Heart left ventricle (tissue), 16 donors: ENCODE measurements at places on chromosomes 3 and 15. TPM values are rescaled to one million over a fixed set of nuclear protein-coding genes. Genes with fewer than 3 reads are reported as not detected.

GRCh38 chr3:67064105-67064504 is 66.0 kb downstream of the KBTBD8 start:
- no peak for DNase-seq

GRCh38 chr3:142445816-142446254 is 2.0 kb downstream of the XRN1 start:
- DNase-seq, result no peak

- DNase-seq, result no peak
Measured at GRCh38 chr3:18208856-18209255, 216.3 kb downstream of the SATB1 start.

GRCh38 chr3:178329936-178330335 is 206.3 kb upstream of the KCNMB2 start:
- DNase-seq, result no peak

- no peak for DNase-seq
Measured at GRCh38 chr3:87398168-87398801, 121.9 kb upstream of the POU1F1 start.

GRCh38 chr3:134279466-134279865 is 28.8 kb upstream of the RYK start:
- DNase-seq, result no peak

- no peak for DNase-seq
Measured at GRCh38 chr3:183435661-183436060, 7.2 kb upstream of the MCF2L2 start.

- DNase-seq, result no peak
Measured at GRCh38 chr15:94255540-94255939, 24.2 kb downstream of the MCTP2 start.

DNA sequence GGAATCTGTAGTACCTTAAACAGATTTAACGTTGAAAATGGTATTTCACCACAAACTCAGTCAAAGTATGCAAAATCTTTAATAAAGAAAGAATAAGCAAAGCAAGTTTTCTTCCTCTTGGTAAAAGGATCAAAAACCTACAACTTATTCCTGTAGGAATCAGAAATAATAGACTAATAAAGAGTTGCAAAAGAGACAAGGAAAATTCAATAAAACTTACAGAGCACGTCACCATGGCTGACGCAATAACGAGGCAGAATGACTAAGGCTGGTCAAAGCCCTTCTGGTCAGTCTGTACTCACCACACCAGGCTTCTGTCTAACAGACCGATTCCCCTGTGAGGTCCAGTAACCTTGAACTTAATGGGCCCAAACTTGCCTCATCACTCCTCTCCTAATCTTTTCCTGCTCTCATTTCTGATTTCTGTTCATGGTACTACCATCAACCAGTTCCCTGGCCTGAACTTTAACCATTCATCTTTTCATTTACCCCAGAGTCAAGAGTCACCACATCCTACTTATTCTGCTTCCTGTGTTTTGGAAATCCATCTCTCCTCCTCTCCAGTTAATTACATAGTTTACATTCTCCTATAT is 5.0 kb downstream of the MASP1 start:
- no peak for DNase-seq

DNA sequence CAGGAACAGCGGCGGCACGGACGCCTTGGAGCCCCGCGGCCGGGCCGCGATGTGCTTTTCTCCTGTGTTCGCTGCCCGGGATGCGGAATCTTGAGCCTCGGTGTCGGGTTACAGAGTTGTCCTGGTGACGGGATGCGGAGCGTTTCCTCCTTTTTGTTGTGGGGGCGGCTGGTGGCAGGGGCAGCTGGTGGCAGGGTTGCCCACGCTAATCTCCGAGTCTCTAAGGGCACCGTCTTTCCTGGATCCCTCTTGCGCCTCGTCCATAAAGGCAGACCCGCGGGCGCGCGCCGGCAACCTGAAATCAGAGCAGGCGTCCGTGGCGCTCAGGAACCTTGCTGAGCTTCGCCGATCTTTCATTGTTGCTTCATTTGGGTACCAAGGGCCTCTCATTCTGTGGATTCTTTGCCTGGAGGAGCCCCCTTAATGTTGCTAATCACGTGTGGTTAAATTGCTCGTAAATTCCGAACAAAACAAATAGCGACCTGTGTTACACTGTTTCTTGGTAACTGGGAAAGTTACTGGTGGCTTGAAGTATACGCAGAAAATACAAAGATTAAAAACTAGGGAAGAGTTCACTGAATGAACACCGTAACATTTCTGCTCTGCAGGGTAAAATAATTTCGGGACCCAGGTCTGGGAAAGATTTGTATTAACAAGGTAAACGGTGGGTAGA is 844 bp upstream of the PFN2 start:
- peak; percentile 58 for DNase-seq

- no peak for DNase-seq
Measured at GRCh38 chr15:96037584-96037983, 292.9 kb upstream of the NR2F2 start.

GRCh38 chr3:61541694-61542093 is 19.7 kb upstream of the PTPRG start:
- no peak for DNase-seq

DNA sequence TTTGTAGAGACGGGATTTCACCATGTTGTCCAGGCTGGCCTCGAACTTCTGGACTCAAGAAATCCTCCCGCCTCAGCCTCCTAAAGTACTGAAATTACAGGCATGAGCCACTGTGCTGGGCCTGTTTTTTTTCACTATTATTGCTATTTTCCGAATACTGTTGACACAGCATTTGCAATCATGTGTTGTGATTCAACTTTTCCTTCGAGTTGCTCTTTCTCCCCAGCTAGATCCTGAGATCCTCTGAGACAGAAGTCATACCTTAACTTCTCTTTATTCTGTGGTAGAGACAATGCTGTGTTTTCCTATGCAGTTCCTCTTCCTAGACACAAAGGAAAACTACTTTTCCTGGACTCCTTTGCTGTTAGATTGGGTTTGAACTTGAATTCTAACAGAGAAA is 46.4 kb upstream of the USP3 start:
- no peak for DNase-seq

GRCh38 chr15:75138016-75138999 is 63.4 kb upstream of the C15orf39 start:
- DNase-seq, result no peak

GRCh38 chr3:189038773-189039745 is 132.7 kb upstream of the TPRG1 start:
- no peak for DNase-seq

GRCh38 chr3:78809966-78810365 is 957.8 kb downstream of the ROBO1 start:
- no peak for DNase-seq

DNA sequence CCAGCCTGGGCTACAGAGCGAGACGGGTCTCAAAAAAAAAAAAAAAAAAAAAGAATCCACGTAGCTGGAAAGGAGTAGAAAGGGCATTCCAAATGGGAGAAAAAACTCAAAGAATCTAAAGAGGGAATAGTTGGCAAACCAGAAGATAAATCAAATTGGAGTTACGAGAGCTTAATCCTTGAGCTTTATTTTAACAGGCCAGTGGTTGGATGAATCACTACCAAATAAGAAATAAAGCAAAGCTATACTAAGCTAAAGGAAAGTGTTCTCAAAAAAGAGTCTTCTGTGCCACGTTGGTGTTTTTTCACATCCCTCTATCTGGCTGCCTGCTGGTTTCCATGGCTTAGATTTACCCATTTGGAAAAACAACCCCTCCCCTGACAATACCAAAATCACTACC is 14.0 kb downstream of the VGLL4 start:
- DNase-seq, result no peak

The SLC22A13 gene
- total RNA-seq, result 0.09 TPM

The SLC6A1 gene
- 0.44 TPM for total RNA-seq

The HMCES gene
- total RNA-seq, result 41.4 TPM

The EFHB gene
- total RNA-seq, result not detected

The RARB gene
- total RNA-seq, result 16.3 TPM

The MASP1 gene
- 177 TPM for total RNA-seq

The LMAN1L gene
- 9.1 TPM for total RNA-seq

The NR1I2 gene
- not detected for total RNA-seq

The ASB14 gene
- 1.3 TPM for total RNA-seq

The SLCO3A1 gene
- total RNA-seq, result 26.7 TPM

The CCDC14 gene
- 7.0 TPM for total RNA-seq

The CSPG5 gene
- 0.20 TPM for total RNA-seq

The ADCY5 gene
- 224 TPM for total RNA-seq

The SCAPER gene
- total RNA-seq, result 43.4 TPM
